Right cardiac atrium (tissue), 5 donors: ENCODE measurements at places on chromosomes 2 and 18. TPM values are rescaled to one million over a fixed set of nuclear protein-coding genes. Genes with fewer than 3 reads are reported as not detected.

Gene MTX2
- total RNA-seq, result 47.6 TPM

Gene NPHP1
- total RNA-seq, result 6.6 TPM

Gene MEP1B
- not detected for total RNA-seq

Gene CRYGD
- 2.6 TPM for total RNA-seq

- no peak for DNase-seq
These were observed 37.0 kb upstream of the METTL21A start for GRCh38 chr2:207662203-207662602.

DNA sequence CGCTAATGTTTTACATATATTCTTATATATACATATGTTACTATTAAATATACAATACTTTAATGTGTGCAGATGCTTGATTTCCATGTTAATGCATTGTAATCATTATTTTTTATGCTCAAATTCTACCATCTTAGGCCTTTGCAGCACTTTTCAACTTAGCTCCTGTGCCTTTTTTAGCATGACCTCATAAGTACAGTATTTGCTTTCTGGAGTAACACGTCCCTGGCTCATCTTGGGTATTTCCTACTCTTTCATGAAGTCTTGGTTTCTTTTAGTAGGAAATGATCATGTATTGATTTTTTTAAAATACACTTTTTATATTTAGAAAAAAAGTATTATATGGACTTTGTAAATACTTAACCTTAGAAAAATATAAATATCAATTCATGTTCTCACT lies 36.5 kb downstream of the CAB39 start:
- DNase-seq, result no peak

DNA sequence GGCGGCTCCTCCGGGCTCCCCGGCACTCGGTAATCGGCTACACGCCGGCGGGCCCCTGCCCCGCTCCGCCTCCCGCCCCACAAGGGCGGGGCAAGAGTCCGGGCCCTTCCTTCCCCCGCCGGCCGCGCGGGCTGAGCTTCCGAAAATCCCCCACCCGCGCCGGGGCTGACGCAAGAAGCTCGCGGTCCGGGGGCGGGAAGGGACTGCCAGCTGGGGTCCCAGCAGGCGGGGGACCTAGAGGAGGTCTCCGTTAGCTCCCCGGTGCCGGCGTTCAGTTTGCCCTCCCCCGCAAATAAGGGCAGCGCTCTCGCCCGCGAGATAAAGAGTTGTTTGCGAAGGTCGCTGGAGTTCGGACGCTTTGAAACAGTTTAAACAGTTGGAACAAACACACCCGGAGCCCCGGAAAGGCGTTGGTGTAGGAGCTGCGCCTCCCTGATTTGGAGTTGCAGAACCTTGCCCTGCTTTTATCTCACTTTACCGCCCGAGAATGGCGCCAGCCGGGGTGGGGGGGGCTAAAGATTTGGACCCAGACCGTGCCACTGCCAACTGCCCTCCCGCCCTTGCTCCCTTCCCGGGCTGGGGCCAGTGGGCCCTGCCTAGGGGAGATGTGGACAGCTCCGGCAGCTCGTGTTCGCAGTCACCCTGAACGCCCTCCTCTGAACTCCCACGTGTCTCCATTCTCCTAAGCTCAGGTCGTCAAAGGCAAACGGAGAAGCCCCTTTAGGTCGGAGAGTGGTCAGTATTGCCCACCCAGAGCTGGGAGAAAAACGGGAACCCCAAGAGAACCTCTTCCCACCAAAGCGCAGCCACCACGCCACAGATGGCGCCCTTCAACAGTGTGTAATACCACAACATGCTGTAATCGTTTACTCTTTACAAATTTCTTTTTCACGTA lies at the start of gene NFE2L2:
TSS of gene NFE2L2 (minus strand) at position 35 of the 895 bp plus-strand sequence. CDS start 151 bp downstream, outside the sequence.
- DNase-seq, result peak; percentile 98

DNA sequence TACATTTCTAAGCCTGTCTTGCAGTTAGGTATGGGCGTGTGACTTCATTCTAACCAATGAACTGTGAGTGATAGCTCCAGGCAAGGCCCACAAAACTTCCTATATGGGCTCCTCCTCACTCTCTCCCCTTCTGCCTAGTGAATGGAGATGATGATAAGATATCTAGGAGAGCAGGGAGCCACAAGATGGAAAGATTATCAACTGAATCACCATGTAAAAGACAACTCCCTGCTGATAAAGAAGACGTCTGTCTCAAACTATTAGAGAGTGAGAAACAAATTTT lies 237.1 kb downstream of the GPD2 start:
- DNase-seq, result no peak

DNA sequence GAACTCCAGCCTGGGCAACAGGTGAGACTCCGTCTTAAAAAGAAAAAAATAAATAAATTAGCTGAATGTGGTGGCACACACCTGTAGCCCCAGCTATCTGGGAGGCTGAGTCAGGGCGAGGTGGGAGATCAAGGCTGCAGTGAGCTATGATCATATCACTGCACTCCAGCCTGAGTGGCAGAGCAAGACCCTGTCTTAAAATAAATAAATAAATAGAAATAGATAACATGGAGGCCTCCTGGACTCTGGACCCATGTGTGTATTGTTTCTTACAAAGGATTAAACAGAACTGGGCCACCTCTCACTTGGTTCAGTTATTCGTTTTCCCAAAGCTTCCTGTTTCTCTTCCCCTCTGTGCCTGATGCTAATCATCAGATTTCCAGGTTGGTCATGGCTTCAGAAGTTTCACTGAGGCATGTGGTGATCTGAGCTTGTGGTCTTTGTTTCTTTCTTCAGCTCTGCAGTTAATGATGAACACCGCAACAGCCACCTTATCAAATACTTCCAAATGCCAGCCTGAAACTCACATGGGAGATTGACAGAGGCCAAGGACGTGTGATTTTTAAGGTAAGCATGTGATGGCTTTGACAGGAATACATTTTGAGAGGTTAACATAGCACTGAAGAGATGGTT lies 83.3 kb upstream of the MAP4K4 start:
- DNase-seq, result no peak

- no peak for DNase-seq
These were observed 51.4 kb upstream of the MRPL33 start for GRCh38 chr2:27720004-27720551.

- no peak for DNase-seq
These were observed 509.7 kb downstream of the TDRD15 start for GRCh38 chr2:21633466-21633865.
